ENCODE measurements at places on chromosomes 11 and 22.
A peak's percentile ranks its signal among the peaks of the same experiment; 100 is the strongest.

DNA sequence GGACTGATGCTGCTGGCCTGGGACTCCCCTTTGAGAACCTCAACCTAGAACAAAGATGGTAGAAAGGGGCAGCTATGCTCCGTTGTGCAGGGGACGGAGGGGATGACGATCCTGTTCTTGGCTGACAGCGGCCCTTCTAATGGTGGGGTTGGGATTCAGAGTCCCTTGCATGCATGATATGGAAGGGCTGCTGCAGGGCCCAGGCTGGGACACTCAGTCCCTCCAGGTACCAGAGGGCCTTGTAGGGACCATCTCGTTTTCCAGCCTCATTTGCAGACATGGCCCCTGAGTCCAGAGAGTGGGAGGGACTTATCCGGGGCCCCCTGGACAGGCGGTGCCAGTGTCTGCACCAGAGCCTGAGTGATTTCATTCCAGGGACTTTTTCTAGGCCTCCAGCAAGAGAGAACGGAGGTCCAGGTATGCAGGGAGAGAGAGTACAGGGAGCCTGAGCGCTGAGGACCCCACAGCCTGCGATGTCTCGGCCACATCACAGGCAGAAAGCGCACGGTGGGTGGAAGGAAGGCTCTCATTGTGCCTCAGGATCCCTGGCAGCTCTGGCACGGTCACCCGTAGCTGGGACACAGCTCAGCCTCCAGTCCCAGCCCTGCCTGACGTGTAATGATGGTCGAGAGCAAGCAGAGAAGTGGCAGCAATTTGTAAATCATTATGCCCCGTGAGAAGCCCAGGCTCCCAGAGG lies 860.8 kb downstream of the TBC1D22A start:
- DNase-seq, result no peak

GRCh38 chr11:11909727-11910126 lies 68.0 kb downstream of the USP47 start:
- no peak for DNase-seq

DNA sequence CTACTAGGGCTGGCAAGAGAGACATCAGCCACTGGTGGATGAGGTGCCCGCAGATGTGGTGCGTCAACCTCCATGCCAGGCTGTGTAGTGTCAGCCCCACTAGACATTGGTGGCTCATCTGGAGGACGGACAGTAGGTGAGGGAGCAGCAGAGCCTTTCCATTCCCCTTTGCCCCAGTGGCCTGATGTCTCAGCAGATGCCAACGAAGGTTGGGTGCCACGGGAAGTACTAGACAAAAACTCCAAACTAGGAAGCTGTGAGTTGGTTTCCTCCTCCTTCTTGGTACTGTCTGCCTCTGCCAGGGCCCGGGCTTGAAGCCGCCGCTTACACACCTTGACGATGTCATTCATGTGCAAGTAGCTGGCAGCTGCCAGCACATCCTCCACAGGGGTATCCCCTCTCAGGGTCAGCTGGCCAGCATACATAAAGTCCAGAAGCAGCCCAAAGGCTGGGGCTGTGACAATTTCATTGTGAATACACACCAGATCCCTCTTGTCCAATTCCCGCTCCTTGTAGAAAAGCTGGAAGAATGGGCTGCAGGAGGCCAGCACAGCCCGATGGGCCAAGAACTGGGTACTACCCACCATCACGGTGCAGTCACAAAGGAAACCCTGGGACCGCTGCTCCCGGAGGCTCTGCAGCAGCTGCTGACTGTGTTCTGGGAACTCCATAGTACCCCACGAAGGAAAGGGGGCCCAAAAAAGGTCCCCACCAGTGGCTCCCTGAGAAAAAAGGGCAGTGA lies 795 bp downstream of the ZBTB3 start:
- DNase-seq, result no peak

- DNase-seq, result no peak
Observed at GRCh38 chr22:27980424-27981148, 61.5 kb upstream of the PITPNB start.

- DNase-seq, result no peak
Observed at GRCh38 chr11:1717745-1718144, 20.8 kb downstream of the KRTAP5-6 start.

DNA sequence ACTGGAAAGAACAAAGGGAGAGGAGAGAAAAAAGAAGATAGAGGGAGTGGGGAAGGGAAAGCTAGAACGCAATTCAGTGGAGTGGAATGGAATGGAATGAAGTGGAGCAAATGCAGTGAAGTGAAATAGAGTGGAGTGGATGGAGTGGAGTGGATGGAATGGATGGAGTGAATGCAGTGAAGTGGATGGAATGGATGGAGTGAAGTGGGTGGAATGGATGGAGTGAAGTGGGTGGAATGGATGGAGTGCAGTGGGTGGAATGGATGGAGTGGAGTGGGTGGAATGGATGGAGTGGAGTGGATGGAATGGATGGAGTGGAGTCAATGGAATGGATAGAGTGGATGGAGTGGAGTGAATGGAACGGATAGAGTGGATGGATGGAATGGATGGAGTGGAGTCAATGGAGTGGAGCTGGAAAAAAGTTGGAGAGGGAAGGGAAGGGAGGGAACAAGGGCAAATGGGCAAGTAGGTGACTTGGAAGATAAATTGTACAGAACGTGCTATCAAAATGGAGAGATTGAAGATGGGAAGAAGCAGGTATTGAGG lies 13.9 kb downstream of the IFITM10 start:
- DNase-seq, result no peak

- no peak for DNase-seq
Observed at GRCh38 chr22:29479417-29480261, at the start of gene NEFH. Gene NEFH (plus strand): TSS chr22:29480218. CDS start chr22:29480263, 45 bp downstream.

DNA sequence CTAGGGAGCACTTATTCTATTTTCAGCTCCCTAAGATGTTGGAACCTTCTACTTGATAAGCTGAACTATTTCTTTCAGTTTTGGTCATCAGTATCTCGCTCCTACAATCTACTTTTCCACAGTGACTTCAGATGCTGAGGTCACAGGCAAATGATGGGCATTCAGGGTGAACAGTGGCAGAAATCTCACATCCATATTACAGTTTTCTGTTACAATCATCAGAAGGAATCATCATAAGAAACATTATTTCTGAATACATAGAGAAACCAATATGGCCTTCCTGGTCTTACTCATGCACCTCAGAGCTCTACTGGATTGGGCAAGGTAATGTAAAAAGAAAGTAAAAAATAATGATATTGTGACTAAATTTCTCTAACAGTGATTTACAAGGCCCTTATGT lies 39.4 kb upstream of the DDI1 start:
- DNase-seq, result no peak

GRCh38 chr11:86617502-86617901 lies 54.9 kb downstream of the ME3 start:
- DNase-seq, result peak; percentile 62

- DNase-seq, result no peak
Observed at GRCh38 chr11:44813401-44813800, 86.6 kb downstream of the TSPAN18 start.

- DNase-seq, result peak; percentile 26
Observed at GRCh38 chr11:12794576-12795230, 120.5 kb downstream of the TEAD1 start.

GRCh38 chr11:70505761-70506657 lies 107.7 kb downstream of the CTTN start:
- no peak for DNase-seq

- peak; percentile 75 for DNase-seq
Observed at GRCh38 chr11:60872124-60872960, 5.0 kb downstream of the ZP1 start.

DNA sequence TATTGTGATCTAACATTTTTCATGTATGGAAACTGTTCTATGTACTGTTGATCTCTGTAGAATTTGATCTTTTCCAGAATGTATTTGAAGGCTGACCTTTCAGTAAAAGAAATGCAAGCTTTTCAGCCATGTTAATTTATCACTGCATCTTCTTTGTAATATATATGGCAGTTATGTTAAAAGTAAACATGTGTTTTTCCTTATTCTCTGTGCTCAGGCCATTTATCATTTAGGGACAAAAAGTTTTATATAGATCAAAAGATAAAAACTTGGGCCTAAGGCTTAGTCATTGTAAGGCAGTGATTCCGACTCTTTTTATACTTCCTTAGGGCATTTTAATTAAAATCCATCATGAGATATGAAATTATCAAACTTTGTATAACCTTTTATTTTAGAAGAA lies 48.7 kb downstream of the KDM2A start:
- DNase-seq, result no peak

DNA sequence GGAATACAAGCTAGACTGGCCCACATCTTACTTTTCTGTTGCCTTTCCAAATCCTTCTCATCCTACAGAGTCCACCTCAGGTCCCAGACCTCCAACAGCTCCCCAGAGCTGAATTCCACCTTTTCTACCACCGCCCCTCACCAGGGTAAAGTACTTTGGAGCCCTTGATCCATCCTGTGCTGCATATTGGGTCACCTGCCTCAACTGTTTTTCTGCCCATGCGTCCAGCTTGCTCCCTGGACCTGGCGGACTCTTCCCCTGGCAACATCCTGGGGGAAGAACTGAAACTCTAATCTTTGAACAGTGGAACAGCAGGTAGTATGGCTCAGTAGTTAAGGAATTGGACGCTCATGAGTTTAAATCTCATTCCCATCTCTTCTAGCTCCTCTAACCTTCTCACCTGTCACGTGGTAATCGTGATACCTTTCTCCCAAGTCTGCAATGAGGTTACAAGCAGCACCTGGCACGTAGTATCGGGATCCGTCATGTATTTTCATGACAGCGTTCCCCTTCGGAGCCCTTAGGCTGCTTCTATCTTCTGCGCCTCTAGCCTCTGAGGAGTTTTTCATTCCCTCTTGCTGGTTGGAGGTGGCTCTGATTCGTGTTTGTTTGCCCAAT lies 98.1 kb downstream of the CEP164 start:
- DNase-seq, result no peak

DNA sequence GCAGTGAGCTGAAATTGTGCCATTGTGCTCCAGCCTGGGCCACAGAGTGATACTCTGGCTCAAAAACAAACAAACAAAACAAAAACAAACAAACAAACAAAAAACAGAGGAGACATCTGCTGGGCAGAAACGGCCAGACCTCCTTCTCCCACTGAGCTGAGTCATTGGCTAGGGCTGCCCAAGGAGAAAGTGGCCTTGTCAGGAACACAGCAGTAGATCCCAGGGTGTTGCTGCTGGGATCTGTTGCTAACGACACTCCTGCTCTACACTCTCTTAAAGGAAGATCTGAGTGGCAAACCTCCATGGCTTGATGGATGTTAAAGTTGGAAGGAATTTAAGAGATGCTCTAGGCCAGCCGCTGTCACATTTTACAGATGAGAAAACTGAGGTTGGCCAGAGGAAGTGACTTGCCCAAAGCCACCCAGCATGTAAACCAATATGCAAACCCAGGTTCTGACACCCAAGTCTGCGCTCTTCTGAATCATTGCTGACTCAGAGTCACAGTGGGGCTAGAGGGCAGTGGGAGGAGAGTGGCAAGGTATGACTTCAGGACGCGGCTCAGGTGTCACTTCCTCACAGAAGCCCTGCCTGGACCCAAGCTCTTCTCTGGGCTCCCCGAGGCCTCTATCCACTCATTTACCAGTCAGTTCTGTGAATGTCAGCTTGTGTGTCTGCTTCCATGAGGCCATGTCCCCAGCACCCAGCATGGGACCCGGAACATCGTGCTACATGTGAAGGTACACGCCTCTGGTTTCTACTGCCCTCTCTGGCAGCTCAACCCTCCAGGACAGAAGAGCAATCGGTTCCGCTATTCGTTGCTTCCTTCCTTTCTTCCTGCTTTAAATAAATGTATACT lies 11.3 kb upstream of the GDPD5 start:
- DNase-seq, result no peak

DNA sequence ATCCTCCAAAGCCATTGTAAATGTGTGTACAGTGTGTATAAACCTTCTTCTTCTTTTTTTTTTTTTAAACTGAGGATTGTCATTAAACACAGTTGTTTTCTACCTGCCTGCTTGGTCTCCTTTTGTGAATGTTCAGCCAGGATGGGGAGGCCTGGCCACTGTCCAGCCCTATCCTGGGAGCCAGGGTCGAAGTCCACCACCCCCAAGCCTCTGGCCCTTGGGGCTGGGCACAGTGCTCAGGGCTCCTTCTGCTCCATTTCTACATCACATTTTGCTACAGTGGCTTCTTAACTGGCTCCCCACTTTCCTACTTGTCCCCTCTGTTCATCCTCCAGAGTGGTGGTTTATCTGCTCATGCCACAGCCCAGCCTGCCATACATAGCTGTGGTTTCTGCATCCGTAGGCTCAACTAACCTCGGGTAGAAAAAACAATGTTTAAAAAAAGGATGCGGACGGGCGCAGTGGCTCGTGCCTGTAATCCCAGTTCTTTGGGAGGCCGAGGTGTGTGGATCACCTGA lies 2.5 kb upstream of the SMARCB1 start:
- no peak for DNase-seq

DNA sequence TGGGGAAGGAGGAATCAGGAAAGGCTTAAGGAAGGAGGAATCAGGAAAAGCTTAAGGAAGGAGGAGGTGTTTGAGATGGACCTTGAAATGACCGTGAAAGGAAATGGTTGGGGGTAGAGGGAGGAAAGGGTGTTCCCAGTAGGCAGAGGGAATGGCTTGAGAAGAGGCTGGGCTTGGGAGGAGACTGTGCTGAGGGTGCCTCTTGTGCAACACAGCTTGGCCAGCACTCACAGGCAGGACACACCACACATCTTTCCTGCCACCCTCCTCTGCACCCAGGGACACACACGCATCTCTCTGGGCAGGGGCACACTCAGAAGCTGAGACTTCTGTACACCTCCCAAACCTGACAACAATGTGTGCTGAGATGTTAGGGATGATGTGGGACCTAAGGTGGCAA lies 151.4 kb downstream of the FBXO7 start:
- DNase-seq, result no peak

Measured in smooth muscle cell of the brain vasculature (primary cell).